ENCODE measurements at places on chromosomes 1 and 21. TPM values are rescaled to one million over a fixed set of nuclear protein-coding genes. Genes with fewer than 3 reads are reported as not detected.

- DNase-seq: no peak
These were observed 20.5 kb downstream of the SZRD1 start for GRCh38 chr1:16387201-16388188.

C8A gene
- not detected for total RNA-seq

GRCh38 chr1:46466477-46467182 is 23.0 kb upstream of the DMBX1 start:
- no peak for DNase-seq

DNA sequence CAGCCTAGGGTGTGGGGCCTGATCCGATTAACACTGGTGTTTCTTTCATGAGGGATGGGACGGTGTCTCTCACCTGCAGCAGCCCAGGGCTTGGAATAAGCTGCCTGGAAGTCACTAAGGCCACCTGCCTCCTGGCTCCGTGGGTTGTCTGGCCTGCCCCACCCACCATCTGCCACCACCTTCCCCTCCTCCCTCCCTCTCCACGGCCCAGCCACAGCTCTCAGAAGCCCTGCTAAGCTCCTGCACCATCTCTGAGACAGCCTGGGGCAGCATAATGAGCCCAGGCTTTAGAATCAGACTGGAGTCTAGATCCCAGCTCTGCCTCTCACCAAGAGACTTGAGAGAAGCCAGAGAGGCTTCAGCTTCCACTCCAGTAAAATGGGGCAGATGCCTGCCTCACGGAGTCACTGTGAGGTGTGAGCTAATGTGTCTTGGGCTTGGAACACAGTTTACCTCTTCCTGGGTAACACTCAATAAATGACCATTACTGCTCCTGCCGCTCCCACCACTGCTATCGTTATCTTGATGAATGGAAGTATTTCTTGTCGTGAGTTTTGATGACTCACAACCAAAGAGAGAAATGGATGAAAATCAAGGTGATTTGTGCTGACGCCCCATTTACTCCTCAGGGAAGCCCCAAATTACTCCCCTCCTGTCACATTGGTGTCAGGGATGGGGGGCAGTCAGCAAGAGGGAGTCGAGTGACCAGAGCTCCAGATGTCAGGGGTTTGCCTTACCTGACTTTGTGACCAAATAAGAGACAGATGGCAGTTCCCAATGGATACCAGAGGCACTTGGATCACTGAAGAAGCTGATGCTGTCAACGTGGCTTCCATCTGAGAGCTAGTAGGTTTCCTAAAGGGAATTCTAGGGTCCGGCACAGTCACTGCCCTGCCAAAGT is 23.5 kb upstream of the C1QA start:
- no peak for DNase-seq

HFM1 gene
- total RNA-seq: 0.83 TPM

DNA sequence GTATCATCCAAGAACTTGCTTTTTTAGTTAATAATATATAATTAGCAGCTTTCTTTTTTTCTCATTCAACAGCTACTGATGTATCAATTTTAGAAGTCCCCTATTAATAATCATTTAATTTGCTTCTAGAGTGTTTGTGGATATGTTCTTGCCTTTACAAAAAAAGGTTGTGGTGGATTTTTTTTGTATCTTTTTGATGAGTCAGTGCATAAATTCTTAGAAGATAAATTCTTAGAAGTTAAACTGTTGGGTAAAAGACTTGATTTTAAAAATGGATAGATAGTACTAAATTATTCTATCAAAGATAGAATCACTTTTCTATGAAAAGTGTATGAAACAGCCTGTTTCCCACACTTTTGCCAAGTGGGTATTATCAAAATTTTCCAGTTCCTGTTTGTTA is 11.9 kb downstream of the FGGY start:
- no peak for DNase-seq

KRTAP13-2 gene
- not detected for total RNA-seq

GJA9 gene
- not detected for total RNA-seq

GRCh38 chr1:200351826-200352549 is 57.8 kb downstream of the ZNF281 start:
- DNase-seq: peak; percentile 55

DNA sequence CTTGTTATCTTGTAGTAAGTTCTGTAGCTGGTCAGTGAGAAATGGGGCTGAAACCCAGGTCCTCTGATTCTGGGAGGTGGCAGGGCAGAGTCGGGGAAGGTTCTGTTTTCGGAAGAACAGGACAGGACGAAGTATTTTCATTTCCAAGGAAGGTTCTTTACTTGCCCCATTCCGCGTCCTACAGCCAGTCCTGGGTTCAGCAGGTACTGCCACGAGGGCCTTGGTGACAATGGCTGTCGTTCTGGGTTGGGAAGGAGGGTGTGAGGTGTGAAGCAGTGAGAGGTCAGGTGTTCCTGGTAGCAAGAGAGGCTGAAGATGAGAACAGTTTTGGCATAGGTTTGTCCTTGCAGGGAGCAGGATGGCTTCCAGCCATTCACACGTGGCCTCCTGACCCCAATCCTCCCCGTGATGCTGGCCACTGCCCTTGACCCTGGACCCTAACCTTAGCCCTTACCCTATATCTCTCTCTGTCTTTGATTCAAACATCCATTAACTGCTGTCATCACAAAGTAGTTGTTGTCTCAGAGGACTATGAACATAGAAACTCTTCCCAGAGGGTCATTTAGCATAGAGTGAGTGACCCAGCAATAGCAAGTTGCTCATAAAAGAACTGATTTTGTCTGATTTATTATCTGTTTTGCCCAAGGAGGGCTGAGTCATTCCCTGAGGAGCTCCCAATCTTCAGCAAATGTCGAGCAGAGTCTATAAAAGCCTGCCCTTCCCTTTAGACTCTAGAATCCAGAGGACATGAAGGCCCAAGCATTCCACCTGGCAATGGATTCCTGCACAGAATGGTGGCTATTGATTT is 25.0 kb downstream of the VASH2 start:
- no peak for DNase-seq

DNA sequence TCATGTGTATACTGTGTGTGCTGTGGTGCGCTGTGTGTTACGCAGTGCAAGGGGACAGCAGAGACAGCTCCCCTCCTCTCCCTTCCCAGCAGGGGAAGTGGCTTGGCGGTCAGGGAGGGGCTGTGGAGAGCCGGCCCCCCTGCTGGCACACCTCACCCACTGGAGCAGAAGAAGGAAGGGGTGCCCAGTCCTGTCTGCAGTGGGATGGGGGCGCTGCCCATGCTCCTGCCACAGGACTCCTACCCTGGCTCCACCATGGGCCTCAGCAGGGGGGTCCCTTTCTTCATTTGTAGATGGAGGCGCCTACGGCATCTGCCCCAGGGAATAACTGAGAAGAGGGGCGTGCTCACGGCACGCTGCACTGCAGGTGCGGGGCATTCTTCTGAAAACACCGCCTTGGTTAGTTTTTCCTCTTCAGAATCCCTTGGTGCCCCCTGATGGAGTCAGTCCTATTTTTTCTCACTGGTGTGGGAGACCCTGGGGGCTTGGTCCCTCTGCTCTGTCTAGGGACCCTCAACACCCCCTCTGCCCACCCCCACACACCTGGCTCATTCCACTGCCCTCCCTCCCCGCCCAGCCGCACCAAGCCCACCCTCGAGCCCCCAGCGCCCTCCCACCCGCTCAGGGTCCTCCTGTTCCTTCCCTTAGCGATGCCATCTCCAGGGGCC is 13.8 kb upstream of the LDLRAP1 start:
- no peak for DNase-seq

GRCh38 chr1:96568639-96569038 is 152.9 kb upstream of the PTBP2 start:
- DNase-seq: no peak

DAB1 gene
- total RNA-seq: not detected

DNA sequence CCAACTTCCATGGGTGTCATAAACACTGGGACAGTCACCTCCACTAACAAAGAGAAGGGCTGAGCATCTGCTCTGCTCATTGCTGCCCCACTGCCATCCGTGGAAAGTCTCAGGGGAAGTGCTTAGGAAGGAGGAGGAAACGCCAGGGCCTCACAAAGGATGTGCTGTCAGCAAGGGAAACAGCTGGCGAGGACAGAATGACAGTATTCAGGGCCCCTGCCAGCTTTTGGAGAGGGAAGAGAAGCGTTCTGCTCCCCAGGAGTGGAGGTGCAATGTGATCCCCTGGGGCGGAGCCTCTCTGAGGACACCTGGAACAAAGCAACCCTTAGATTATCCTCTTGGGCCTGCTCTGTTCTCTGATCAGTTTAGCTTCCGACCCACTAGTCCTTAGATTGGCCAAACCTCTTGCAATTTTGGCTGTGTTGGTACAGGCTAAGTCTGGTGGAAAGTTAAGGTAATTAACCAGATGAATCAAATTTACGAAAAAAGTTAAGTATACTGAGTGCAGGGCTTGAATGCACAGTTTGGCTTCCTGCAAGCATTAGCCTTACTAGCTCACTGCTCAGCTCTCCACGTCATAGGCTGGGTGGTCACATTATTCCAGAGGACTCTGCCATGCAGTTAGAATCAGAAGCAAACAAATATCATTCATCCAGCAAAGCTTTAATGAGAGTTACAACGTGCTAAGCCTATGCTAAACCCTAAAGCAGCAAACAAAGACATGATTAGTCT is 170.2 kb upstream of the NFIA start:
- DNase-seq: no peak

DNA sequence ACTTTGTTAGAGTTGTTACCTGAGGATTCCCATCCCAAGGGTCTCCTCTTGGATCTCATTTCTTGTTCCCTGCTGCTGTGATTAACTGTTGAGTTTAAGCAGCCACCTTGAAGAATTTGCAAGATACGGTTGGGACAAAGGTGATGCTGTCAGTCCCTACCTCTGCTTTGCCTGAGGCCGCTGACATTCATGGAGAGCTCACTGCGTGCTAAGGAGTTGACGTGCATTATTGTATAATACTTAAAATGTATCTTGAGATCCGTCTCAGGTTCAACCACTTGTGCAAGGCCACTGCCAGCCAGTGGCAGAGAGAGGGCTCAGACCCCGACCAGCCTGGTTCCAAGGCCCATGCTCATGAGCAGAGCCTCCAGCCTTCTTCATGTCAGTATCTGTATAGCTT is 14.2 kb downstream of the DOP1B start:
- no peak for DNase-seq

DNA sequence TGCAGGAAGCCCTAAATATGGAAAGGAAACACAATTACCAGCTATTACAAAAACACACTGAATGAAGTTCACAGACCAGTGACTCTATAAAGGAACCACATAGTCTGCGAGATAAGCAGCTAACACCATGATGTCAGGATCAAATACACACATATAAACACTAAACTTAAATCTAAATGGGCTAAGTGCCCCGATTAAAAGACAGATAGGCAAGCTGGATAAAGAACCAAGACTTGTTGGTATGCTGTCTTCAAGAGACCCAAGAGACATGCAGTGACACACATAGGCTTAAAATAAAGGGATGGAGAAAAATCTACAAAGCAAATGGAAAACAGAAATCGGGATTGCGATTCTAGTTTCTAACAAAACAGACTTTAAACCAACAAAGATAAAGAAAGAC is 121.9 kb downstream of the SLC5A9 start:
- DNase-seq: no peak

- DNase-seq: no peak
These were observed 9.4 kb downstream of the CR1L start for GRCh38 chr1:207654320-207654719.

Data from mammary epithelial cell (primary cell).